Right cardiac atrium (tissue), 5 donors: ENCODE measurements at places on chromosomes 4 and X. TPM values are rescaled to one million over a fixed set of nuclear protein-coding genes. Genes with fewer than 3 reads are reported as not detected.

The BEX5 gene
- 1.2 TPM for total RNA-seq

The UGT2A3 gene
- total RNA-seq, result not detected

The HAND2 gene
- 141 TPM for total RNA-seq

The DMRTC1 gene
- not detected for total RNA-seq

The PAGE2 gene
- total RNA-seq, result not detected

The ITGB1BP2 gene
- 119 TPM for total RNA-seq

The SPANXC gene
- total RNA-seq, result not detected

The DDX53 gene
- total RNA-seq, result not detected

The DNAAF6 gene
- total RNA-seq, result not detected
